ENCODE measurements at places on chromosomes 11 and 22.

- DNase-seq = no peak
These were observed 391.6 kb downstream of the ETS1 start for GRCh38 chr11:128195756-128196155.

DNA sequence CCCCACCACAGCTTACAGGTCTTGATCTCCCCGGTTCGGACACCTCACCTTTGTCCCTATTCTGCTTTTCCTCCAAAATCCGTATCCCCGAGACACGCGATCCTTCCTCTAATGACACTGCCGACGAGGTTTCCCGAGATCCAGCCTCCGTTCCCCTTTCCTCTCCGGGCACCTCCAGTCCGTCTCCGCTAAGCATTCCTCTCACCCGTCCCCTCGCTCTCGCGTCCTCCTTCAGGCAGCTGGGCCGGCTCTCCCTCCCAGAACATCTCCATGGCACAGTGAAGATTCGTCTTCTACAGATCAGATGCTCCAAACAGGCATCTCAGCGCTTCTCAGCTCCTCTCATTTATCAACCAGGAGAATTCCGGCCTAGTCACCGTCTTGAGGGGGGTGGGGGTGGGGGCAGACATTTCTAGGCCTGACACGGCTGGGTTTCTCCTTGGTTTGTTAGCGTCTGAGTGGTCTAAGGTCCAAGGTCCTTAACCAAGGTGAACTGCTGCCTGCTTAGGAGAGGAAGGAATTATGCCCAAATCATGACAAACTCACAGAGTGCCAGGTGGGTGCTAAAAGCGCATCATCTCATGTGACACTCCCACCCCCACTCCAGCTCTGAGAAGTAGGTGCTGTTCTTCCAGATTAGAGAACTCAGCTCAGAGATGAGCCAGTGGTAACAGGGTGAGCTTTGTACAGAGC is at the start of gene SPTBN2:
Gene SPTBN2 (minus strand): TSS at position 524 of the 693 bp plus-strand sequence. CDS start 7,976 bp downstream, outside the sequence.
- DNase-seq = peak; percentile 54

- DNase-seq = no peak
These were observed 205.9 kb downstream of the ST3GAL4 start for GRCh38 chr11:126561327-126561893.

DNA sequence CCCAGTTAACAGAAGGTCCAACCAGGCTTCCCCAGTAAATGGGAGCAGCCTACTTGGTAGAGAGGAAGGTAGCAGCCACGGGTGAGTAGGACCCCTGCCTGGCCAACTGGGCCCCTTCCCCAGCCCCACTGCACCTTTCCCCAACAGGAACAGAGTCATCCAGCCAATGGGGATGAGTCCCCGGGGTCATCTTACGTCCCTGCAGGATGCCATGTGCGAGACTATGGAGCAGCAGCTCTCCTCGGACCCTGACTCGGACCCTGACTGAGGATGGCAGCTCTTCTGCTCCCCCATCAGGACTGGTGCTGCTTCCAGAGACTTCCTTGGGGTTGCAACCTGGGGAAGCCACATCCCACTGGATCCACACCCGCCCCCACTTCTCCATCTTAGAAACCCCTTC is 6.6 kb downstream of the RIC8A start:
- DNase-seq = no peak

GRCh38 chr11:31499576-31500178 is 9.7 kb downstream of the IMMP1L start:
- DNase-seq = no peak

- no peak for DNase-seq
These were observed 81.0 kb downstream of the CCDC34 start for GRCh38 chr11:27281740-27282590.

DNA sequence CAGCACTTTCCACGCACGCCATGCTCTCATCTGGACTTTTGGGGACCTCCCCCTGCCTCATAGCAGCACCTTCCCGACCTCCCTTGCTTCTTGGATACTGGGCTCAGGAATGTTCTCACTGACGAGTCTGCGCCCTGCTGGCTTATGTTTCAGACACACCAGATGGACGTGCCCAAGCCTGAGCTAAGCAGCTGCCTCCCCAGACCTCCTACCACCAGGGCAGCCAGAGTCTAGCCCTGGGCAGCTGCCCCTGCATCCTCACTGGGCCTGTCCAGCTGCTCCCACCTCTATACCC is 13.2 kb upstream of the RGL4 start:
- DNase-seq = peak; percentile 82

GRCh38 chr22:19488884-19489843 is 9.4 kb downstream of the CDC45 start:
- DNase-seq = no peak

GRCh38 chr11:120017582-120018150 is 120.2 kb downstream of the TRIM29 start:
- DNase-seq = no peak

DNA sequence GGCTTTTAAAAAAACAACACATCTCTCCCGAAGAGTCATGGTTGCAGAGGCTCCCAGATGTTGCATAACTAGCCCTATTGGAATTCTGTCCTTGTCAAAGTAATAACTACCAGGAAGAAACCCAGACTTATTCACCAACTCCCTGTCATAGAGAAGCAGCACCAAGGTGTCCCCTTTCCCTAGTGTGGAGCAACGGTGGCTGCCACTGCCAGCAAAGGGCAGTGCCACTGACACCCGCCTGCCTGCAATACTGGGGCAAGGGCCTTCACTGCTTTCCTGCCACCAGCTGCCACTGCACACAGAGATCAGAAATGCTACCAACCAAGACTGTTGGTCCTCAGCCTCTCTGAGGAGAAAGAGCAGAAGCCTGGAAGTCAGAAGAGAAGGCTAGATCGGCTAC is 27.3 kb downstream of the NAP1L4 start:
- DNase-seq = no peak

DNA sequence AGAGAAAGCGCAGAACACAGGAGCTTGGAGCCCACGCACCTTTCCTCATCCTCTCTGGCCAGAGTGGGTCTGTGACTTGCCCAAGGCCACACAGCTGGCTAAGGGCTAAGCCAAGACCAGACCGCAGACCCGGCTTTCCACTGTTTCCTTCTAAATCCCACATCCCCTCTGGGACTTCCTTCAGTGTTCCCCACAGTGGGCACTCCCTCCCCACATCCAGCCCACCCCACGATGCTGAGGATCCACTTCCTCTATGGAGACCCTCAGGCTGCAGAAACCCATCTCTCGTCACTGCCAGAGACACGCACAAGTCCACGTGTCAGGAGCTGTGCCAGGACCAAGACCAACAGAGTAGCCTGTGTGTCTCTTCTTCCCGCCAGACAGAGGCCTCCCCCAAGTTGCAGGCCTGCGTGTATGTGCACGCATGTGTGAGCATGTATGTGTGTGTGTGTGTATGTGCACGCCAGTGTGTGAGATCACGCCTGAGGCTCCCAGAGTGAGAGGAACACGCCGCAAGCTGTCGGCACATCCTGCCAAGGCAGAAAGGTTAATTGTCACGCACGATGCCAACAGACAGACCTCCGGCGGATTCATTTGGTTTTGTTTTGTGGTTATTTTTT is 21.6 kb downstream of the PDGFB start:
- DNase-seq = no peak

DNA sequence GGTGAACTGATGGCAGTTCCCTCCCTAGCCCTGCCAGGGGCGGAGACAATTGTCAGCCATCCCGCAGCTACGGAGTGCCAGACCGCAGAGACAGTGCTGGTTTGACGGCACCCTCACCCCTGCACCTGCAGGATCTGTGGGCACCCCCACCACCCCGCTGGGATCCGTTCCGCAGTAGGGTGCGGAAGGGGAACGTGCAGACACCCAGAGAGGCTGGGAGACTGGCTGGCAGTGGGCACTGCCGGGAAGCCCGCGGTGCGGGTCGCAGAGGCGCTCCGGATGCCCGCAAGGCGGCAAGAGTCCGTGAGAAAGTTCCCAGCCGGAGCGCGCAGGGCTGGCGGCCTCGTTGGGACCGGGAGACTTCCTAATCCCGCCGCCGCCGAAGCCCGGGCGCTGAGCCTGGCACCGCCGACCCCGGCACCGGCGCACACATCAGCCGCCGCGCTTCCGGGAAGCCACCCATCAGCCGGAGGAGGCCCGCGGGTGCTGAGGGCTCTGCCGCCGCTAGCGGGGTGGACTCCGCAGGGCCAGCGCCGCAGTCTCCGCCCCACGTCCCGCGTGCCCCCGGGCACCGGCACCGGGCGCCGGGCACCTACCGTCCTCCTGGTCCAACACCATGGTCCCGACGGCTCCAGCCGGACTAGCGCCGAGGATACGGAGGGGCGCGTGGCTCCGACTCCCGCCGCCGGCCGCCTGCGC is 4.3 kb upstream of the LMO1 start:
- DNase-seq = peak; percentile 38

- no peak for DNase-seq
These were observed 38.6 kb upstream of the PRR5 start for GRCh38 chr22:44663256-44663999.

GRCh38 chr11:133266986-133267385 is 265.3 kb downstream of the OPCML start:
- no peak for DNase-seq

DNA sequence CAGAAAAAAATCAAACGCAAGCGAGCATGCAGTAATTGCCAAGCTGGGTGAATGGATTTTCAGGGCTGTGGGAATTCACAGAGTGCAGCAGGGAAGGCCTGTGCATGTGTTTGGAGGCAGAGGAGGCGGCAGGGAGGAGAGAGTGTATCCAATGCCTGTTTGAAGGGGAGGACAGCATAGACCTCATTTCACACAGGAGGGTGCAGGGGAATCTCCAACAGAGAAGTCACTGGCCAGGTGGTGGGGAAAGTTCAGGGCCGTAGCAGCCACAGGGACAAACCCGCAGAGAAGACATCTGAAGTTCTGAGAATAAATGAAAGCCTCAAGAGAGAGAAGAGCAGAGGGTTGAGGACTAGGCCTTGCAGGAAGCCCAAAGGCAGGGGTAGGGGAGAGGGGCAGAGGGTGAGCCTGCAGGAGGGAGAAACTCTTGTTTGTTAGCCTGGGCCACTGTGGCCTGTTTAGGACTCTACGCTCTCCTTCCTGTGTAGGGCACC is 19.2 kb upstream of the KDM2A start:
- DNase-seq = no peak

DNA sequence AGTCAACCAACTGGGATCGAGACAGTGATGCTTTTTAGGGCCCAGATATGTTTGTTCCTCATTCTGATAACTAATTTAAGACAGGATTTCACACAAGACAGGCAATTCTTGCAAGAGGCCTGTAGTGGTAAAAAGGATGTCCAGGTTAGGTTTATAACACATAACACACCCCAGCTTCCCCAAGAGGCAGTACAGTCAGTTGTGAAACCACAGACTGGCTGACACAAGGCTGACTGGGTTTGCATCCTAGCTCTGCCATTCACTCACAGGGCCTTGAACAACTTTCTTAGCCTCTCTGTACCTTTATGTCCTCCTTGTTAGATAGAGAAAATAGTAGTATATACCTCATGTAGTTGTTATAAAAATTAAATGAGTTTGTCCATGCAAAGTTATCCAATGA is 55.0 kb upstream of the PTH start:
- DNase-seq = no peak

GRCh38 chr11:5238486-5238885 is 4.2 kb upstream of the HBD start:
- no peak for DNase-seq

GRCh38 chr11:35182317-35182939 is 43.5 kb downstream of the CD44 start:
- DNase-seq = no peak

DNA sequence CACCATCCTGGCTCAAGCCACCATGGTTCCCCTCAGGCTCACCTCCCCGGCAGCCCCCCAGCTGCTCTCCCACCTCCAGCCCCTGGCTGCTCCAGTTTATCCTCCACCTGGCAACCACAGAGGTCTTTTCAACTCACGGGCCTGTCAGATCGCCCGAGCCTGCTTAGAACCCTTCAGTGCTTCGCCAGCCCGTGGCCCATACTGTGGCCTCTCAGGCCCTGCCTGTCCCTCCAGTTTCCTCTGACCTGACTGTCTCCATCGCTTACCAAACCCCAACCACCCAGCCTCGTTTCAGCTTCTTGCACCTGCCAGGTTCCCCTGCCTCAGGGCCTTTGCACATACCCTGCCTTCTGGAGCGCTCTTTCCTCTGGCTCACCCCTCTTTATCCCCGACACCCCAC is 6.9 kb downstream of the KCNC1 start:
- DNase-seq = no peak

DNA sequence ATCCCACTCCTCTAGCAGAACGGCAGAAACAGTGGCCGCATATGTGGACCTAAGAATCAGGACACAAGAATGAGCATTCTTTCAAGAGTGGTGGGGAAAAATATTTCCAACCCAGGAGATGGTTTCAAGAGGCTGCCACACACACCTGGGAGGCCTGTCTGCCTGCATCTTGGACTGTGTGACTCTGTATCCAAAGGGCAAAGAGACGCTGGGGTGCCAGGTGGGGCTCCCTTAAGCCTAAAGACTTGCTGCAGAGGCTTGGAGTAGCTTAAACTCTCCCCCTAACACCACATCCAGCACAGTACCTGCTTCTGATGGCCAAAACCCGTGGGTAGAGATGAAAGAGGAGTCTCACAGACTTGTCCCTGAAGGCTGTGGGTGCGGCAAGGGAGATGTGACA is 3.5 kb downstream of the CXCR5 start:
- no peak for DNase-seq

- DNase-seq = no peak
These were observed 136.0 kb downstream of the C11orf58 start for GRCh38 chr11:16874275-16874975.

DNA sequence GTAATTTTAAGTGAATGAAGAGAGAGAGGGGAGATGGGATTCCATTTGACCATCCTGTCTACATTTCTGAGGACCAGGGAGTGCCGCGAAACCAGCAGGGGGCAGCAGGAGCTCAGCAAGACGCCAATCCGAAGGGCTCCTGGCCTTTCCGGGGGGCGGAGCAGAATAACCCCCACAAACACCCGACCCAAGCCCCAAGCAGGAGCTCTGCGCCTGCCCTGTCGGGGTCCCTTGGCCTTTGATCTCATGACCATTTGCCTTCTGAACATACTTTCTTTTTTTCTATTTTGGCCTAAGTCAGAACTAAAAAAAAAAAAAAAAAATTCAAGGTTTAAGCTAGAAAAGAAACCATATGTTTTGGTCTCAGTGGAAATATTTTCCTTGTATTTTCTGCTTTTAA is 21.9 kb upstream of the SCN2B start:
- DNase-seq = peak; percentile 82

DNA sequence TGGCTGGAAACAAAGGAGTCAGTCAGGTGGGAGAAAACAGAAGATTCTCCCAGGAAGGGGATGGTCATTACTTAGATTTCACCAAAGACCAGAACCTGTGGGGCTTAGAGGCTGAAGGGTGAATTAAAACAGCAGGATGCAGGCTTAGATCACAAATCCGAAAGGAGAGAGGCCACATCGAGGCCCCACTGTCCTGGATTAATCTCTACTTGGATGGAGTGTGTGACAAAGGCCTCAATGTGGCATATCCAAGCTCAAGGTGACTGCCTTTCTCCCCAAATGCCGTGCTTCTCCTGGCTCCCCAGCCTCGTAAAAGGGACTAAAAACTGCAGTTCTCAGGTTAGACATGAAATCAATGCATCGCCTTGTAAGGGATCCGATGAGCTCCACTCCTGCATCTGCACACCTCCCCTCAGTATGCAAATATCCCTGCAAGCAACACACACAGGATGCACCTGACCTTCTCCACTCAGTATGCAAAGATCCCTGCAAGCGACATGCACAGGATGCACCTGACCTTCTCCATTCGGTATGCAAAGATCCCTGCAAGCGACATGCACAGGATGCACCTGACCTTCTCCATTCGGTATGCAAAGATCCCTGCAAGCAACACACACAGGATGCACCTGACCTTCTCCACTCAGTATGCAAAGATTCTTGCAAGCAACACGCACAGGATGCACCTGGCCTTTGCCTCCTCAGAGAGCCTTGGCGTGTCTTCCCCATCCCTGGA is 447.4 kb downstream of the BRD1 start:
- no peak for DNase-seq

- DNase-seq = no peak
These were observed 24.1 kb upstream of the APLNR start for GRCh38 chr11:57260937-57261783.

GRCh38 chr11:69221086-69221485 is 65.4 kb downstream of the SMIM38 start:
- DNase-seq = no peak
